Activated CD8-positive, alpha-beta memory T cell treated with anti-CD3 and anti-CD28 coated beads for 36 hours (primary cell): ENCODE measurements at places on chromosomes 6 and 20. TPM values are rescaled to one million over a fixed set of nuclear protein-coding genes. Genes with fewer than 3 reads are reported as not detected.

Gene C4B
- 2.5 TPM for total RNA-seq

Gene SIRPD
- total RNA-seq = not detected

Gene ALDH8A1
- total RNA-seq = 0.91 TPM

Gene SLC35F1
- total RNA-seq = not detected

Gene OLIG3
- 0.17 TPM for total RNA-seq

Gene PTPRT
- total RNA-seq = not detected

Gene F13A1
- not detected for total RNA-seq

Gene OPRM1
- total RNA-seq = not detected

Gene OR2B6
- total RNA-seq = not detected
